ENCODE measurements at places on chromosomes 13 and 19.

DNA sequence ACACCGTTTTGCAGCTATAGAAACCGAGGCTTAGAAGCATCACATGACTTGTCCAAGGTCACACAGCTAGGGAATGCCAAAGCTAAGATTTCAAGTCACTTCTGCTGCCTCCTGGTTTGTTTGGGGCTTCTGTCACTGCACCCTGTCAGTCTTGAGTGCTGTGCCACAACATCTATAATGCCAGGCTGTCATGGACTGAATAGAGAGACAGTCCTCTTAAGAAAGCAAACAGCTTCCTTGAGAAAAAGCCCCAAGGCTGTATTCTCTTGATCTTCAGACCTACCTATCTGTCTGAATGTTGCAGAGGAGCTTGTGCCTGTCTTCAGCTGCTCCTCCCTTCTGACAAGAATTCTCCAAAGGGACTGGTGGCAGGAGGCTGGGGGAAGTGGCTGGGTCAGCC, 81.6 kb downstream of the OLFM4 start:
- no peak for DNase-seq

DNA sequence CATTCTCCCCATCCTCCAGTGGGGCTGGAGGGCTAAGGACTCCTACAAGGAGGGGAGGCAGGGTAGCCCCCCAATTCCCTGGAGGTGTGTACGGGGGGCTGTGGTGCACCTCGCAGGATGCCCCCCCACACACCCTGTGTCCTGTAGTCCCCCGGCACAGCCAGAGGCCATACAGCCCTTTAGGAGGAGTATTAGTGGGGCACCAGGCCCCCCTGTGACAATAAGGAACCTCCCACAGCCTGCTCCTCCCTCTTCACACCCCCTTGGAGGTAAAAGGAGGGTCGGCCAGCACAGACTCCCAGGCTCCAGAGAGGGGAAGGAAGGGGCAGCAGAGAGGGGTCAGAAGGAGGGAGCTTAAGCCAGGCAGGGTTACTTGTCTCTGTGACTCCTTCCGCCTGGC, at the start of gene NANOS3:
TSS of gene NANOS3 (plus strand) at position 301 of the 400 bp plus-strand sequence. CDS start 115 bp downstream, outside the sequence.
- DNase-seq: no peak

GRCh38 chr19:33463199-33463598, 58.4 kb downstream of the PEPD start:
- DNase-seq: no peak

GRCh38 chr19:30708416-30709178, 336.4 kb downstream of the ZNF536 start:
- no peak for DNase-seq

DNA sequence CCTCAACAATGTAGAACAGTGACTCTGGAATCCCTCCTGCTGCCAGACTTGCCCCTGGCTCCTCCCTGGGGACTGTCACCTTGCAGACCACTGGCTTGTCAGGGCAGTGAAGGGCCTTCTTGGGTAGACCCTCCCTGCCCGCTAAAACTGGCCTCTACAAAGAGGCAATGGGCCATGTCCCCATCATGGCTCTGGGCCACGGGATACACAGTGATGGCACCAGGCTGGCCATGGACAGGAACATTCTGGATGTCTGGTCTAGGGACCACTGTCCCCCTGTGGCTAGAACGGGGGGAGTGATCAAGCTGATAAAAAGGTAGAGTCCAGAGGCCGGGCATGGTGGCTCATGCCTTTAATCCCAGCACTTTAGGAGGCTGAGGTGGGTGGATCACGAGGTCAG, 60.9 kb downstream of the ACSBG2 start:
- no peak for DNase-seq

GRCh38 chr19:542173-542866, 1.5 kb upstream of the GZMM start:
- no peak for DNase-seq

GRCh38 chr13:106680796-106681472, 113.0 kb upstream of the ARGLU1 start:
- no peak for DNase-seq

GRCh38 chr13:38415233-38415632, 65.6 kb downstream of the UFM1 start:
- peak; percentile 72 for DNase-seq

- DNase-seq: no peak
Measured at GRCh38 chr19:18450931-18451836, 13.3 kb upstream of the ISYNA1 start.

- no peak for DNase-seq
Measured at GRCh38 chr13:40334616-40335015, 331.8 kb downstream of the FOXO1 start.

- DNase-seq: no peak
Measured at GRCh38 chr13:109667807-109668291, 118.5 kb downstream of the IRS2 start.

DNA sequence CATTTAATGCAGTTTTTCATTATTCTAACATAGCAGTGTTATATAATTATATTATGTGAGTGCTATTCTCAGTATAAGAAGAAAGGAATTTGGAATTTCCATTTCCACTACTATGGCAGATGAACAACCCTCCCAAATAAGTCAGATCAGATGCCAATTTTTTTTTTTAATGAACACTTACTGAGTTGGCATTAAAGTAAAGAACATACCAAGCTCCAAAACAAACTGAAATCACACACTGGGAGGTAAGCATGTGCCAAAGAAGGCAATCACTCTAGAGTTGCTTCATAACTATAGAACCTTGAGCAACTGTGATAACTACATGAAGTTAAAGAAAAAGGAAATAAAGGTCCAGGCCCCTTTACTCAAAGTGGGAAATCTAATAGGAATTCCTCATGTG, 90.3 kb downstream of the RNF17 start:
- no peak for DNase-seq

DNA sequence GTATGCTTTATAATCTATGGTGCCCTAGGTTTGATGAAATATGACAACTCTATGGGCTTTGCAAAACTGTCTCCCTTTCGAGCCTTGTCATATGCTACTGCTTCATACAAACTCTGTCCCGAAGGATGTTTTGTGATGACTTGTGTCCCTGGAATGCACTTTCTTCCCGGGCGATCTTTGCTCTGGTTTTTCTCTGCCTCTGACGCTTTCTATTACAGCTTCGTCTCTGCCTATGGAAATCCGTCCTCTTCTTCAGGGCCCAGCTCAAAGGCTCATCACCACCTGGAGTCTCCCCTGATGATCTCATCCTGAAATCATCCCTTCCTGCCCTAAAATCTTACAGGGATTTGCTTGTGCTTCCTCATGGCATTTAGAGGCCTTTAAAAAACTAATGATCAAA, 191.5 kb upstream of the KL start:
- no peak for DNase-seq

DNA sequence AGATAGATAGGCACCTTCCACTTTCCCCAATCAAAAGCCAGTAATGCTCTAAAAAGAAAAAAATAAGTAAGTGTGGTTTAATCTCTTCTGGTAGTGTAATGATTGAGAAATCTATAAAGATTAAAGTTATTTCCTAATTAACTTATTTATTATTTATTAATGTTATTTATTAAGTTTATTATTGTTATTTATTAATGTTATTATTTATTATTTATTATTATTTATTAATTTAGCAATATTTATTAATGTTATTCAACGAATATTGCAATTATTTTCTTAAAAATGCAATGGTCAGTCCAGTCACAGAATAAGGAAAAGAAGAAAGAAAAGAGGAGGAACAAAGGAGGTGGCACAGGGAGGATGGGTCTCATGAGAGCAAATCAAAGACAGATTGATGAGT, 100.7 kb downstream of the FREM2 start:
- DNase-seq: no peak

DNA sequence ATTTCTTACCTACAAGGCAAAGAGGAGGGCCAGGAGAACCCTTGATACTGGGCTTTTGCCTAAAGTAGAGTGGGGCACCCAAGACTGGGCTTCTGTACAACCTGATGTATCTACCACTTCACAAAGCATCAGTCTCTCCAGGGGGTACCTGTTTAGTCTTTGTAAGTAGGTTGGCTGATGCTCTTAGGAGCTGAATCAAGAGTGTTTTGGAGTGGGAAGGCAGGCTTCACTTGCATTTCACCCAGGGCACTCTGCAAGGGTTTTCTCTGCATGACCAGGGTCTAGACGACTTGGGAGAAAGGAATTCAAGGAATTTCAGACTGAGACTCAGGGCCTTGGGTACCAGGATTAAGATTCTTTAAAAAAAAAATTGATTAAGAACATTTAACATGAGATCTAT, 361.5 kb downstream of the RFC3 start:
- DNase-seq: no peak

GRCh38 chr19:18408053-18408476, 10.6 kb upstream of the LRRC25 start:
- DNase-seq: peak; percentile 87

- DNase-seq: no peak
Measured at GRCh38 chr13:32590266-32590665, 4.0 kb downstream of the PDS5B start.

DNA sequence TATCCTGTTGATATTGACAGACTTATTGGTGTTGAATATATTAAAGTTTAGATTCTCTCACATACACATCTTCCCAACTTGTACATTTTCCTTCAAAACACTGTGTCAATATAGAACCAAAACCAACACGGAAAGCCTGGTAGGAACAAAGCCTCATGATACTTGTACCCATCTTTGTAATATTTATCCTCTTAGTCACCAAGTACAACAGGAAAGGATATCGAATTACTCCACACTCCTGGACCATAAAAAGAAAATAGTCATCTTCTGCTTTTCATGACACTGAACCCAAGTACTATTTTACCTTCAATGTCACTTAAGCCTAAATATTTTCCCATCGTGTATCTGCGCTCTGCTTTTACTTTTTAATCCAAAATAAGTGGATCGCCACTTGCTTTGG, 702.9 kb upstream of the PCDH9 start:
- no peak for DNase-seq

DNA sequence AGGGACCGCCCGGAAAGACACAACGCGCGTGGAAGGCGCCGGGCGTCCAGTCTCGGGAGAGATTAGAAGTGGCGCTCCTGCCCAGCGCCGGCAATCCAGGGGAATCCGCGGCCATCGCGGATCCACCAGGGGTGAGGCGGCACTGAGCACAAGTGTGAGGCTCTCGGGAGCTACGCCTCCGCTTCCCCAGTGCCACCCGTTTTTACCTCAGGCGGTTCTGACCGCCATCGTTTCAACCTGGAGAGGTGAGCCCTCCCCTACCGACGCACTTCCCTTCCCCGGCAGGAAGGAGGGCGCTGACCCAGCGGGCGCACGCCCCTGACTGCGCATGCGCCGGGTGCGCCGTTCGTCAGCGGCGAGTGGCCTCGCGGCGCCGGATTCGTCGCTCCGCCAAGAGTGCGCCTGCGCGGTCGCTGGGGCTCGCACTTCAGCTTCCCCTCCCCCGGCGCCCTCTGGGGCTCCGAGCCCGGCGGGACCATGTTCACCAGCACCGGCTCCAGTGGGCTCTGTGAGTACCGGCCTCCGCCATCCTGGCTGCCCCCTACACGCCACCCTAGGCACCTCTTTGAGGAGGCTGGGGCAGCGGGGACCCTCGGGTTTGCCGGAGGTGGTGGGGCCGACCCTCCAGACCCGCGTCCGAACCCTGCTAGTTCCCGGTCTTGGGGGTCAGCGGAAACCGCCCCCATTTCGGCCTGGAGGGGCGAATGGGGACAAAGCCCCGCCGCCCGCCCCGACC, at the start of gene UBAC2:
TSS of gene UBAC2 (plus strand) at position 423 of the 736 bp plus-strand sequence. CDS start at position 478, 55 bp downstream.
- DNase-seq: peak; percentile 89

- DNase-seq: no peak
Measured at GRCh38 chr13:94329277-94329676, 150.2 kb downstream of the DCT start.

DNA sequence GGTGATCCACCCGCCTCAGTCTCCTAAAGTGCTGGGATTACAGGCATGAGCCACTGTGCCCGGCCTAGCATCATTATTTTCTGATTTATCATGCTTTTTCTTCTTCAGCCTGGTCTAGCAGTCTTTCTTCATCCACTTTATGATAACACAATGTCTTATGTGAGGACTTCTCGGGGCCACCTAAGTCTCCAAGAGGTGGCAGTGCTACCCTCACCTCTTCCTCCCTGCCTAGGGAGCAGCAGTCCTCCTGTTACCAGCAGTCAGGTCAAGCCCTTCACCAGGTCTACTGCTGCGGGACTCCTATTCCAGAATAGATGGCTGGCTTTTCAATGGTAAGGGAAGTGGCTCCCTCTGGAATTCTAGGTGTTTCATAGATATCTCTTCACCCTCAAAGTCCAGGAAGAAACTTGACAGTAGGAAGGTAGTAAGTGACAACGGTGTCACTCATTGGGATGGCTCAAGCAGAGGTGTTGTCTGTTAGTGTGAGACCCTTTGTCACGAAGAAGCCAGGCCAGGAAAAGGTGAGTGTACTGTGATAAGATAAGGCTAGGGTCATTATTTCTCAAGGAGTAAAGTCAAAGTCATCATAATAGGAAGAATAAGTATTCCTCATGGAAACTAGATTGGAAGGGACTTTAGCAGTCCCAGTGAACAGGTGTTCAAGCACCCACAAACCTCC, 164.0 kb downstream of the KLF5 start:
- DNase-seq: no peak

DNA sequence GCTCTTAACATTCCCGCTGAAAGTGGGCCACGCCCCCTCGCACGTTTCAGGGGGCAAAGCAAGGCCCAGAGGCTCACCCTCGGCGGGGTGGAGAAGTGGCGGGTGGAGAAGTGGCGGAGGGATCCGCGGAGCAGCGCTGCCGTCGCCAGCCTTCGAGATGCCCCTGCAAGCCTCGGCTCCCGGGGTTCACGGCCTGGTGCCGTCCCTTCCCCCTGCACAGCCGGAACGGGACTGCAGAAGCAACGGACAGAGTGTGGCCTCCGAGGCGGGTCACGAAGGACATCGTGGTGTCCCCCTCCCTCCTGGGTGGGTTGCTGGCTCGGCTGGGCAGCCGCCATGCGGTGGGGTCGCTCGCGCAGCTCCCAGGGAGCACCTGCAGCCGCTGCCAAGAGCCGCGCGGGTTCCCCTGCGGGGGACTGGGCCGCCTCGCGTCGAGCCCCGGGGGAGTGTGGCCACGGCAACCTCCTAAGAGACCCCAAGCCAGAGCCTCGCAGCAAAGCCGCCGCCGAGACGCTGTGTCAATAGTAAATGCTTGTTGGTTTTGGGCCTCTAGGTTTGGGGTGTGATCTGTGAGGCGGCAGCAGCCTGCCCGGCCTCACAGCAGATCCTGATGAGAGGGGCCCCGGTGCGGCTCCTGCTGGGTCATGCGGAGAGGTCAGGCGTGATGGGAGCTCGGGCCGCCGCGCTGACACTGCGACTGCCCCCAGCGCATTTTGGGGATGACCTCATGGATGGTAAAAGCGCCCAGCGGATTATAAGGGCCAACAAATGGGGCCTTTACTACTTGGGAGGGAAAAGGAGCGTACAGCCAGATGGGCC, 5.5 kb downstream of the TPGS1 start:
- DNase-seq: no peak

GRCh38 chr19:29620931-29621351, 14.9 kb downstream of the POP4 start:
- no peak for DNase-seq

DNA sequence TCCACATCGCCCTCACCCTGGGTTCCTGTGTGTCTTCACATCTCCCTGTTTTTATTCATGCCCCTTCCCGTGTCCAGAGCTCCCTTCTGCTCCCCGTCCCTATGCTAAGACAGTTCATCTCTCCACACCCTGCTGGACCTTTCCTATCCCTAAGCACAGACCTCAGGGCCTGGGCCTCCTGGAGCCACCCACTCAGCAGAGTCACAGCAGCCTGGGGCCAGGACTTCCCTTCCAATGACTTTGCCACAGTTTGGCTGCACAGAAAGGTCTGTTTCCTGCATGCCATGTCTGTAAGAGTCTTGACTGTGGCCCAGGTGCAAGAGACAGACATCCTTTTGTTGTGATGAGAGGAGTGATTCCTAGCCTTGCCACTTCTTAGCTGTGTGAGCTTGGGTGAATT, 470.7 kb downstream of the TSHZ3 start:
- DNase-seq: no peak

Data from GM12878 (cell line).